Left forelimb (tissue), 1 donor: ENCODE measurements at places on chromosomes 1 and 21.

GRCh38 chr1:3016641-3017439 lies 4.4 kb upstream of the ACTRT2 start:
- DNase-seq: peak; percentile 45

- peak; percentile 54 for DNase-seq
Measured at GRCh38 chr1:30406996-30407864, 316.2 kb downstream of the MATN1 start.

GRCh38 chr21:38841472-38841871 lies 35.7 kb downstream of the ETS2 start:
- DNase-seq: peak; percentile 47

DNA sequence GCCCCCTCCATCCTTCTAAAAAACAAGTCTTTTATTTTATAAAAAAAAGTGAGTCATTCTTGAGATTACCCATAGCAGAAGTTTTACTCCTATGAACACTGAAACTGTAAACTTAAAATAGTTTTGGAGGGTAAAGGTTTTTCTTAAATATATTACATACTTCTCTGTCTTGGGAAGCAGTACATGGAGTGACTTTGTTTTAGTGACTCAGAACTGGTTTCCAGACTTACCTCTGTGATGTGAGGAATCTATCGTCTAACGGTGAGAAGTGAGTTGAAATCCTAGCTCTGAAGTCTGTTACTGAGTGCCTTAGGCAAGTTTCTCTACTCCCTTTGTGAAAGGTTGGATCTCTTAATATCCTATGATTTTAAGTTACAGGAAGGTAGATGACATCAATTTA lies 176.3 kb upstream of the POU3F1 start:
- DNase-seq: no peak

DNA sequence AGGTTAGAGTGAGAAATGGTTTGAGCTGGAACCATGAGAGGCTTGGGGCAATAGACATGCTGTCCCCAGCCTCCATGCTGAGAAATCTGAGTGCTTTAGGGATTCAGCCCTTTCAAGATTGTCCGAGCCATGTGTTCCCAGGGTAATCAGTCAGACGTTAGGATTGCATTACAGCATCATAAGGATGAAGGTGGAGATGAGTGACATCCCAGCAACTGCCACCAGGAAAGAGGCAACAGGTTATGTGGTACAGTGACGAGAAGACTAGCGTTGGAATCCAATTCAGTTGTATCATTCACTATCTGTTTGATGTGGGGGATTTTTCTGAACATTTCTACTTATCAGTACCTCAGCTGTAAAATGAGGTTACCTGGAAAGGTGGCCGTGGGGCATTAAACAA lies 1.7 kb downstream of the CAMK1G start:
- no peak for DNase-seq

DNA sequence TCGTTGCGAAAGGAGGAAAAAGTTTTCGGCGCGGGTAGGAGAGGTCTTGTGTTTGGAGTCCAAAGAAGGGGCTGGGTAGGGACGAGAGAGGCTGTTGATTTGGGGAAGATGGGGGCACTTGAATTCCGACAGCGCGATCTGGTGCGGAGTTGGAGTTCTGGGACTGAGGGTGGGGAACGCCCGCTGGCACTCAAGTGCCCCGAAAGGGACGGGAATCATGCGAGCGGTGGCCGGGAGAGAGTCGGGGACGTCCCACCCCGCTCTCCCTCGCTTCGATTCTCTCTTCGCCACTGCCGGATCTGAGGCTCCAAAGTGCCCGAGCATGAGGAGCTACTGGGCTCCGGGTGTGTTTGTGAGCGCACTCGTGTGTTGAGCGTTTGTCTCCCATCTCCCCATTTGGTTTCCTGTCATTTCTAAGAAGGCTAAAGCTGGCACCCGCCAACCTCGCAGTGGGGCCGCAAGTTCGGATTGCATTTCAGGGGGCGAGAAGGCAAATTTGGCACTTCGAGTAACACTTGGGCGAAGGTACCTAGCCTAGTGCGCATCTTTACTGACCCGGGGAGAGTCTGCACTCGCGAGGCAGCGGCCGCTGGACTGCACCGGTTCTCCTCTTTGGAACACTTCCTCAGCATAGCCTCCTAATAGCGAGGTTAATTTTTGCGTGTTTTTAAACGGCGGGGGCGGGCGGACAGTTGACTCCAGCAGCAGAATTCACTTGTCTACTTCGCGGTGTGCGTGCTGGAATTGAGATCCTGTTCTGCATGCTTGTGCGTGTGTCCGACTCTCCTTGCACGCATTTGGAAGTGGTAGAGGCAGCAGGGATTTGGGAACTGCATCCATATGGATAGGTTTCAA lies 1.2 kb downstream of the CHRM3 start:
- peak; percentile 65 for DNase-seq
